Glomerular endothelial cell (primary cell): ENCODE measurements at places on chromosomes 6 and 20. TPM values are rescaled to one million over a fixed set of nuclear protein-coding genes. Genes with fewer than 3 reads are reported as not detected.

DNAAF9 gene
- 18.8 and 21.1 TPM in 2 replicates for total RNA-seq

TRIM31 gene
- total RNA-seq: not detected in 2 replicates

BRD2 gene
- total RNA-seq: 116 and 138 TPM in 2 replicates

PSORS1C2 gene
- not detected in 2 replicates for total RNA-seq

DNA sequence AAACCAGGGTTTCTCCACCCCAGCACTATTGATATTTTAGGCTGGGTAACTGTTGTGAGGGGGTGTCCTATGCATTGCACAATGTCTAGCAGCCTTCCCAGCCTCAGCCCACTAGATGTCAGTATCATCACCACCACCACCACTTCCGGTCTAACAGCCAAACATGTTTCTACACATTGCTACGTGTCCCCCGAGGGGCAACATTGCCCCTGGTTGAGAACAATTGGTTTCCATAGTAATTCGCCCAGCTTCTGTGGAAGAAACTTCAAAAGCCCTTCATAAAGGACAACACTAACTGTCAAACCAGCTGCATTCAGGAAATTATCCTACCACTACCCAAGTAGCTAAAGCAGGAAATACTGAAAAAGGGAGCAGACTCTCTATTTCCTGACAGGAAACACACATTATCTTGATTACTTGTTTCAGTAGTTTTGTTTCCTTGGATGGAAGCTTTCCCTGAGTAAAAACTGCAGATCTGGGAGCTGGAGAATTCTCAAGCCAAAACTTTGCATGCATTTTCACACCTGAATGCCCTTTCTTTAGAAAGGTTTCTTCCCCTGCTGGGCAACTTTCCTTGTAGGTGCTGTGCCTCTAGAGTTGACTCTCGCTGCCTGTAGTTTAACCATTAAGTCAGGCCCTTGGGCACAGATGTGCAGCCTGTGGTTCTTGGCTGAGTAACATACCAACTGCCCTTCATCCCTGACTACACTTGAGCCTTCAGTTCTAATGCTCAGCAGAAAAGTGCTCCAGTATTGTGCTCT lies 23.6 kb downstream of the PKHD1 start:
- no peak for DNase-seq

DNA sequence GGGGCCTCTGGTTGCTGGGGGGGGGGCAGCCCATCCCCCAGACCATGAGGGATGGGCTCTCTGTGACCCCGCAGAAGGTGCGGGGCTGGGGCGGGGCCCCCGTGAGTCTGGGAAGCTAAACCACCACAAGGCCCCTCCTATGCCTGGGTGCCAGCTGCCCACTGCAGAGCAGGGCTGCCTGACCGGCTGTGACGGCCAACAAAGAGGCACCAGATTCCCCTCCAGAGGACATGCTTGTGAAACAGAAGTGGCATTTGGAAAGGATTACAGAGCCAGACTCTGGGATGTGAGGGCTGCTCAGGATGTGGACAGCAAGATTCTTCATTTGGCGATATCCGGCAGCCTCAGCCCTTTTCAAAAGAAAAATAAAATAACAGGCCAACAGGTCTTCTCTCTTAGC lies 16.5 kb upstream of the NTSR1 start:
- no peak for DNase-seq

DNA sequence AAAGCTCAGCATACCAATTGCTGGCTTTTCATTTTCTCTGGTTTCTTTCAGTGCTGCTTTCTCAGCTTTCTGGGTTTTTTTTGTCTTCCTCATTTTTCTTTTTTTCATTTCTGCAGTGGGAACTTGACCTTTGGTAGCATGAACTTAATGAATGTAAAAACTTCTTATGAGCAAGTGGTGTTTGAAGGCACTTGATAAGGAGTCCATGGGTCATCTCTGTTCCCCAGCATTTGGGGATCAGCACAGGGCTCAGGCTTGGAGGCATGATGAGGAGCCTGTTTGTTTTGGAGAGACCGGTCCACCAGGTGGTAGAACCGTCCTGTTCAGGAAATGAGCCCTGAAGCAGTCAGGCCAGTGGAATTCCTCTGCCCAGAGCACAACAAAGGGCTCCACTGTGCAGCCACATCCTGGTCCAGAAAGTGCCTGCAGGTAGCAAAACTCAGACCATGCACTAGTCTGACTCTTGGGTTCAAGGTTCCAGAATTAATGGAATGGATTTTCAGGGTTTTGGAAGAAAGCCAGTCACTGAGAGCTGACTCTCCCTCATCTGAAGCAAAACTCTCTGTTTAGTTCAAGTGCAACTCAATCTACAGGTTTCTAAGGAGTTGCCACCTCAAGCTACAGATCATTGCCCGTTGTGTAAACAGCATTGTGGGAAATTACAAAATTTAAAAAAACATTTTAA lies 52.3 kb upstream of the ADGRF1 start:
- DNase-seq: no peak

DNA sequence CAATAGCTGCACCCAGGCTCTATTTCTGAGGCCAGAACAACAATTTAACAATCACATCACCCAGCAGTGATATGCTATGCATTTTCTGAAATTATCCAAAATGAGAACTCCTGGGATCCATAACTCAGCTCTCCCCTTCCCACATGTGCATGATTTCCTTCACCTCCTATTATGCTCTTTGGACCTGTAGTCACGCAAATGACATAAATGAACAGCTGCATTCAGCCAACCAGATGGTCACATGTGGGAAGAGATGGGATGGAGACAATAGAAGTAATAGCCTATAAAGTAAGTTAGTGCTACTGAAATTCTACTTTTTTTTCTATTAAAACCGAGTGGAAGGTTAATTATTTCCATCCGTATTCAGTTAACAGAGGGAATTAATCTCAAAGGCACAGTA lies 662.1 kb upstream of the ID4 start:
- no peak for DNase-seq

- DNase-seq: no peak
These were observed 39.3 kb upstream of the RNF144B start for GRCh38 chr6:18347866-18348265.

- DNase-seq: no peak
These were observed 44.9 kb upstream of the KCNG1 start for GRCh38 chr20:51067792-51068191.

GRCh38 chr6:112178846-112179245 lies 75.5 kb downstream of the LAMA4 start:
- DNase-seq: no peak
